ENCODE measurements at places on chromosomes 2 and 18.
A peak's percentile ranks its signal among the peaks of the same experiment; 100 is the strongest.

GRCh38 chr18:22422909-22423548, 5.3 kb upstream of the CTAGE1 start:
- DNase-seq, result no peak

DNA sequence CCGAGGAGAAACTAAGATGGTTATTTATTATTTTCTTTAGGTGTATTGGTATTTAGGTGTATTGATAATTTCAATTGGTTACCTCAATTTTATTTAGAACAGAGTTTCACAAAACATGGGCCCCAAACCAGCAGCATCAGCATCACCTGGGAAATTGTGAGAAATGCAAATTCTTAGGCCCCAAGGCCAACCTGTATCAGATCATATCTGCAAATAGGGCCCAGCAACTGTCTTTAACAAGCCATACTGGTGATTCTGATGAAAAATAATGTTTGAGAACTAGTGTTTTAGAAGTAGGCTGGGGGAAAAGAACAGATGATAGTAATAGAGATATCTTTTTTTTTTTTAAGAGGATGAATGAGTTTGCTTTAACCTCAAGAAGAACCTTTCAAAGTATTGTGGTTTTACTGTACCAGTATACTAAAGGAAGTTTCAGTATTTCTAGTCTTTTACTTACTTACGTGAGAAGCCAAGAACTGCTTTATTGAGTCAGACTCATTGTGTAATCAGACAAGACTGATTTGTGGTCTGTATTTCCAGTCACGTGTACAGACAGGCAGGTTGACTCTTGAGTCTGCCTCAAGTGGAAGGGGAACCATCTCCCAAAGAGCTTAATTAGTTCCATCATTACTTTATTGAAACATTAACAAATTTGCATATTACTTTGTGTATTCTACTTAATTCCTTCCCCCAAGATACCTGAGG, 60.4 kb upstream of the GAREM1 start:
- no peak for DNase-seq

GRCh38 chr2:128685841-128686496, 367.3 kb upstream of the HS6ST1 start:
- DNase-seq, result no peak

GRCh38 chr2:216215658-216216390, 106.7 kb downstream of the XRCC5 start:
- no peak for DNase-seq

- peak; percentile 34 for DNase-seq
Measured at GRCh38 chr2:45649858-45650811, 1.3 kb upstream of the PRKCE start.

DNA sequence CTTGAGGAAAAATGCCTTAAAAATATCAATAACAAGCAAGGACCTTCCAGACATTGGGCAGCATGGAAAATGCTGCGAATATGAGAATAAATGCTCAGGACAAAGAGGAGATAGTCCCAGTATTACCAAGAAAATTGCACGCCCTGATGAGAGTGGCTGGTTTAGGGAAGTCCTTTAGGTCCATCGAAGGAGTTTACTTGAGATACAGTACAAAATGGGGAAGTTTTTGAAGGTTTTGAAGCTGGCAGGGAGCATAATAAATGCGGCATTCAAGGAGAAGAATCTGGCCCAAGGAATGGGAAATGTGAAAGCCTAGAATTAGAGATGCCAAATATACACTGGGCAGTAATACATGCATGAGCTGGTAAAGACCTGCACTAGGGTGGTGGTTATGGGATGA, 90.2 kb upstream of the SPATS2L start:
- DNase-seq, result no peak

GRCh38 chr2:70964596-70965386, 13.6 kb upstream of the ANKRD53 start:
- DNase-seq, result peak; percentile 74

GRCh38 chr18:41949206-41949920, 5.7 kb upstream of the PIK3C3 start:
- DNase-seq, result no peak

GRCh38 chr2:58870704-58871103, 629.6 kb upstream of the FANCL start:
- DNase-seq, result no peak

DNA sequence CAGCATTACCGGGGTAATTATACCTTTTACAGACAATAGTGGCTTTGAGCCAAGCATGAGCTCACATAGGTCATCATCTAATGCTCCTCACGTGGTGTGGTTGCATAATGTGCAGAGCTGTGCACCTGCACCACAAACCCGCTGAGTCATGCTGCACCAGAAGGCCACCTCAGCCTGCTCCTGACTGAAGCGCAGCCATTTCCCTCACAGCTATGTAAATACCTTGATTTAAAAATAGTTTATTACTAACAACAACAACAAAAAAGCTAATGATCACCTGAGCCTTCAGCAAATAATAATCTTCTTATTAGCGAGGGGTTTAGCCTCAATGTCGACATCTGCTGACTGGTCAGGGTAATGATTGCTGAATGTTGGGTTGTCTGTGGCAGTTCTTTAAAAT, 238.8 kb downstream of the MBD5 start:
- no peak for DNase-seq

- DNase-seq, result no peak
Measured at GRCh38 chr2:241359481-241360045, 3.5 kb downstream of the FARP2 start.

GRCh38 chr2:96969321-96969720, 17.1 kb downstream of the FAM178B start:
- no peak for DNase-seq

- no peak for DNase-seq
Measured at GRCh38 chr18:25817546-25818237, 272.7 kb downstream of the SS18 start.

GRCh38 chr2:239905306-239905705, 119.8 kb downstream of the NDUFA10 start:
- DNase-seq, result no peak

- no peak for DNase-seq
Measured at GRCh38 chr2:40173276-40173675, 278.6 kb downstream of the SLC8A1 start.

DNA sequence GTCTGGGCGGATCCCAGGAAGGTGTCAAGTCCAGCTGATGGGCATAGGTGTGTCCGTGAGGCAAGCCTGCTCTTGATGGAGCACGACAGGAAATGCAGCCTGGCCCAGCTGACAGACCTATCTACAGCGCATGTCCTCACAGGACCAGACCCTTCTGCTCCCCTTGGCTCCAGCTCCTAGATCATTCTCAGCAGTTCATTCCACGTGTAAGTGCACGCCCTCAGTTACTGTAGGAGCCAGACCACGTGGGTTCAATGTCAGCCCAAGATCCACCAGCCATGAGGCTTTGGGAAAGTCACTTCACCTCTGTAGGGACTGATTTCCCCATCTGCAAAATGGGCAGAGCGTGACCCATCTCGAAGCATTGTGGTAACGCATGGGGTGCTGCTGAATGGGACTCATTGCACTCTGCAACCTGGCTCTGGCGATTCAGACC, 47.8 kb downstream of the TMEM17 start:
- no peak for DNase-seq

- DNase-seq, result no peak
Measured at GRCh38 chr18:75023473-75023872, 185.5 kb downstream of the PTGR3 start.
